ENCODE measurements at places on chromosomes 4 and X.

DNA sequence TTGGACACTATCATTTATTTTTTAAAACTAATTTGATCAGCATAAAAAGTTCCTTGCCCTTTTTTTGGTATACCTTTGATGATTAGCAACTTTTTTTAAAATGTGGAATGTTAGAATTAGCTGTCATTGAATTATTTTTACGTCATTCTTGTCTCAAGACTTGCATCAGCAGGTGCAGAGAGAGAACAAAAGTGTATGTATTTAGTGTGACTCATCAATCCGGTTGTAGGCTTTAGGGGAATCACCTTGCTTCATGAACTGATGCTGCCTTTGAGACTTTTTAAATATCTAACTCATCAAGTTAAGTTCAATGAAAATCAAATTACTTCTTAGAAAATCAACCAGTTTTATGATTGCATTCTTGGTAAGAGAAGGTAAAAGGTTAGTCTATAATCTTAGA lies 125.1 kb downstream of the ARX start:
- DNase-seq = no peak

GRCh38 chrX:39581411-39581810 lies 516.3 kb downstream of the BCOR start:
- DNase-seq = no peak

DNA sequence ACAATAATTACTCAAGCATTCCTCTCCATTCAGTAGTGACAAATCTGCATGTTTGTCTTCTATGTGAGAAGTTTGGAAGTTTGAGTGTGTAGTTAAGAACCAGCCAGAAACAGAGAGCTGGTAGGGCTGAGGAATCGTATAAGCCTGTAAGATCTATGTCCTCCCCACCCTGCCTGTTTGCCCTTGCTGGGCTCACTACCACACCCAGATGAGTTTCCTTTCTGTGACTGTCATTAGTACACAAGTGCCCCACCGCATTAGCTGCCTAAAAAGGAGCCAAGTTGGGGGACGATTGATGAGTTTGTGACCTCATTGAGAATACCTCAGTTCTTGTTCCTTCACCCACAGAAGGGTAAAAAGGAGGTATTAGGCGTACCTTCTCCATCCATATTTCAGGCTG lies 28.3 kb downstream of the DOCK11 start:
- DNase-seq = no peak

- peak; percentile 77 for DNase-seq
Observed at GRCh38 chr4:127604949-127605709, 27.6 kb upstream of the INTU start.

- DNase-seq = no peak
Observed at GRCh38 chrX:68937581-68937980, 108.8 kb downstream of the EFNB1 start.

- peak; percentile 94 for DNase-seq
Observed at GRCh38 chrX:47619486-47620302, at the start of gene SYN1. TSS of gene SYN1 (minus strand) at chrX:47619857. CDS start at chrX:47619728, 129 bp downstream.

Data from ELF-1 (cell line).